ENCODE measurements at places on chromosomes 6 and 20.

DNA sequence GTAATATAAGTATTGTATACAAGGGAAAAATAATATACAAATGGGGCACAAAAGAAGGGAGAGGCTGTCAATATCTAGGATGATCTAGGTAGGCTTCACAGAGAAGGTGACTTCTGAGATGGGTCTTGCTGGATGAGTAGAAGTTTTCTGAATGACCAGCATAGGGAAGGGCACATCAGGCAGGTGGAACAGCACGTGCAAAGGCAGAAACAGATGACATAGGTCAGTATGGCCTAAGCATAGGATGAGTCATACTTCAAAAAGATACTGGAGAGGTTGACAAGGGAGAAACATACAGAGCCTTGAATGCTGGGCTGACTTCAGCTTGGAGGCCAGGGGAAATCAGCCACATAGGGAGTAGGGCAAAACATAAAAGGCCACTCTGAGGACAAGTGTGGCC is 31.9 kb upstream of the SIRPA start:
- no peak for DNase-seq

- DNase-seq, result no peak
These were observed 48.4 kb downstream of the MTFR2 start for GRCh38 chr6:136201732-136202131.

GRCh38 chr20:32702706-32703425 is 29.1 kb upstream of the C20orf203 start:
- DNase-seq, result no peak

- DNase-seq, result no peak
These were observed 360.1 kb upstream of the CHD6 start for GRCh38 chr20:41978246-41978790.

GRCh38 chr6:109722564-109723254 is 31.6 kb downstream of the FIG4 start:
- no peak for DNase-seq

DNA sequence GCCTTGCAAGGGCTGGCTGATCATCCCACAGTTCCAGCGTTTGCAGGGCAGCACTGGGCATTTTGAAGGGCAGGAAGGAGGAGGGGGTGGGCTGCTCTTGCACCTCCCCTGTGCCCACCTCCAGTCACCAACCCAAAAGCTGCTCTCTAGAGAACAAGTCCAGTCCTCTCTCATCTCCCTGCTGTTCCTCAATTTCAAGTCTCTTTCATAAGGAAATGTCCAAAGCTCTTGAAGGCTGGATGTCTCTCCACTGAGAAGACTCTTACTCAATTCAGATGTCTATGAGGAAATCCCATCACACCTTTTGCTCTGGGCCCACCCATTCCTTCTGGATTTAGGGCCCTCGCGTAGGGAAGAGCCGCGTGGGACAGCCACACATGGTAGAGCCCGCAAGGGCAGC is 31.7 kb downstream of the WRNIP1 start:
- DNase-seq, result peak; percentile 83

All from vagina (tissue), 2 donors.